NCI-H1105 (cell line): ENCODE measurements at places on chromosomes 2 and 18.

GRCh38 chr2:42424033-42424432 is 63.0 kb upstream of the COX7A2L start:
- DNase-seq: no peak

- no peak for DNase-seq
Measured at GRCh38 chr2:6806604-6807003, 59.1 kb downstream of the CMPK2 start.

- DNase-seq: no peak
Measured at GRCh38 chr2:241111440-241111805, 9.3 kb upstream of the MTERF4 start.

DNA sequence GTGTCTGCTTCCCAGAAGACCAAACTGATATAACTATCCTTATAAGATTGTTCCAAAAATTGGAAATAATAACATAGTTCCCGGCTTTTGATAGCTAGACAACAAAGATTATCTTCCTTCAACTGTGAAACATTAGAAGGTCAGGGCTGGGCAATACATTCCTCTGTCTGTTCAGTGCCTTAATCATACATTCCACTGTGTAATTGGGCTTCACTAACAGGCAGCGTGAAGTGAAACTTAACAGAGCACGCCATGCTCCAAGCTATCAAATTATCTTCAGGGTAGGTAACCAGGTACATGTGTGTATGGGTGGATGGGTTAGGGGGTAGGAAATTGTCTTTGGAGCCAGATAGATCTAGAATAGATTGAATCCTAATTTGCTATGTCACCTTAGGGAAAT is 23.5 kb upstream of the ARL5A start:
- no peak for DNase-seq

DNA sequence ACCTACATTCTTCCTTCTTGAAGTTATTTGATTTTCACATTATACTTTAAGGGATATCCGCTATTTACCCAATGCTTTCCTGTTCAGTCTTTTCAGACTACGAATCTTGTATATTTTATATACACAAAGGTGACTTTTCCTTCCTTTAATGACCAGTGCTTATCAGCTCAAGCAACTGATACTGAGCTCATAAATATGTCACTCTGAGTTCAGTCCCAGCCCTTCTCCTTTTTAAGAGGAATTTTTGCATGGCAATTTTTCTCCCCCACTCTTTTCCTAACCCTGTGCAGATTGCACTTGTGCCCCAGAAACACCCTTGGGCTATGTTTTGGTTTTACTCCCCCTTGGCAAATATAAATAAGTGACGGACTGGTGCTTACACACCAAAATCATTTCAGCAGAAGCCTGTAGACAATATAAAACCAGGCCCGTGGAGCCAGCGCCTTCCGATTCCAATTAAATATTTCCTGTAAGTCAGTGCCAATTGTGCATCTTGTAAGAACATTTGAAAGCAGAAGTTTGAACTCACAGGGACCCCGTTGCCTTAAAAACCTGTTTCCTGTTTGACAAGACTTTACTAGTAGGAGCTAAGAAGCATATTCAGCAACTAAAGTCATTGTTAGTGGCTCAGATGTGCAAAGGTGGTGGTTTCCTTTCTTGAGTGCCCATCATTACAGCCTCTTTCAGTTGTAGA is 66.3 kb upstream of the GATA6 start:
- DNase-seq: no peak

- no peak for DNase-seq
Measured at GRCh38 chr18:70116949-70117348, 88.5 kb downstream of the RTTN start.

- no peak for DNase-seq
Measured at GRCh38 chr2:157327200-157327599, 1.6 kb upstream of the ERMN start.

- DNase-seq: no peak
Measured at GRCh38 chr2:24774373-24774772, 18.8 kb downstream of the PTRHD1 start.

DNA sequence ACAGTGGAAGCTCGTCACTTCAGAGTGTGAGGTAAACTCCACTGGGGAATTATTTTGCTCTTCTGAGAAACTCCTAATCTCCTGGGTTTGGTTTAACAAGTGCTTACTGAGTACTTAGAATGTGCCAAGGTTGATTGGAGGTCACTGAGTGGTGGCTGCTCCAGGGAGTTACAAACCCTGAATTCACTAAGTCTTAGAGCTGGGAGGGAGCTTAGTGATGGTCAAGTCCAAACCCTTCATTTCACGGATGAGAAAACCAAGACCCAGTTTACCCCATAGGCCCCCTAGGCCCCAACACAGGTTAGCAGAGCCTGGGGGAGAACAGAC is 52.0 kb downstream of the SLC4A5 start:
- no peak for DNase-seq

DNA sequence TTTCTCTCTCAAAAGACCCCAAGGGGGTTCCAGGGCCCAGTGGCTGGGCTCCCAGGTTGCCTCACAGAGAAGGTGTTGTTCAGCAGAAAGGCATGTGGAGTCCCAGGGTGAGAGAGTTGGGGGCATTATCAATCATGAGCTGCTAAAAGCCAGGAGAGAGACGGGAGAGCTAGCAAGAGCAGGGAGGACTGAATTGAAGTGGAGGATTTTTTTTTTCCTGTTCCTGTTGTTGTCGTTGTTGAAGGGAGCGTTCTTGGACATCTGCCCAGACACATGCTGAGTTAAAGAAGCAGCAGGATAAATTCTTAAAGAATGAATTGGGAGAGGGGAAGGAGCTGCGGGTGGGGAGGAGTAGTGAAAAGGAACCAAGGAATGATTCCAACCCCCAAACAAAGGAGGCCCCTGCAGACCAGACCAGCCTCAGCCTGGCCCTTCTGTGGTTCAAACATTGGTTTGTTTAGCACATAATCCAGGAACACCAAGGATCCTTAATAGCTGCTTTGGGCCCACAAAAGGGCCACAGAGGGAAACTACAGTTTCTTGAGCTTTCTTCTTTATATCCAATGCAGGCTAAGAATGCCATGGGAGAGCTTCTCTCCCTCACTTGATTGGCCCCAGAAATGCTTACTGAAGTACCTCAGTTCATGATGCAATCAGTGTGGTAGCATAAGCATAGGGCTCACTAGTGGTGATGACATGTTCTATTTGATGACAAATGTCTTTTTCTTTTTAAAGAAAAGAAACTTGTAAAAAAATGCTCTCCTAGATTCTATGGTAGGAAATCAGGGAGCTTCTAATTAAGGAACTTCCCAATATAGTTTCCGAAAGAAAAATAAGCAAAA is 146.0 kb downstream of the SETBP1 start:
- peak; percentile 71 for DNase-seq

DNA sequence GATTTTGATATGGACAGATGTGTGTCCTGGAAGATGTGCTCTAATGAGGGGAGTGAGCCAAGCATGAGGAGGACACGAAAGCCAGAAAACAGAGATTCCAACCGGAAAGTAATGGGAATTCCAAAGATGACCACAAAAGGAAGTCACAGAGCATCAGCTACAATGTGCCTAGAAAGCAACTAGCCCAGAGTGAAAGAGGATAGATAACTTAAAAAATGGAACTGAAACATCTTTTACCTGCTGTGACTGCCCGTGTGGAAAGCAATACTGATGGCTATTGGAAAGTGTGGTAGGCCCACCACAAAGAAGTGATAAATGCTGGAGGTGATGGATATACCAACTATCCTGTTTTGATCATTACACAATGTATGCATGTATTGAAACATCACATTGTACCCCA is 21.6 kb downstream of the DNMT3A start:
- DNase-seq: no peak

GRCh38 chr18:29693334-29693733 is 1349.2 kb downstream of the DSC3 start:
- DNase-seq: no peak

DNA sequence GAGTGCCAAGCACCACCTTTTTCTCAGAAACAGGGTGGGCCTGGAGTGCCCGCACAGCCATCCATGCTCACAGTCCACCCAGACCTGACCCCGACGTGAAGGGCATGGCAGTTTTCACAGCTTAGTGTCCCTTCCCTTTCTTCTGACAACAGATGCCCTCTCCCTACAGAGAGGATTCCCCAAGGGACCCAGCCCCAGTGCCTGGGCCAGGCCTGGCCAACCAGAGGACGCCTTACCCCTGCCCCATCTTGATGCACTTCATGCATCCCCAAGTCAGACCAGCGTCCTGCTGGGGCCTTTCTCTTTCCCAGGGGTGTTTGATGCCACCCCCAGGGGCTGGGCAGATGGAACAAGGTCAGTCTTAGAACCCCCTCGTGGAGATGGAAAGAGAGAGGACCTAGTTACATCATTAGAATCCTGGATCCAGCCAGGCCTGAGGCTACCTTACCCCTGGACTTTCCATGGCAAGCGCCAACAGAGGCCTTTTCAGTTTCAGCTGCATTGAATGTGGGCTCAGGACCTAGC is 3.8 kb downstream of the ANKMY1 start:
- no peak for DNase-seq

DNA sequence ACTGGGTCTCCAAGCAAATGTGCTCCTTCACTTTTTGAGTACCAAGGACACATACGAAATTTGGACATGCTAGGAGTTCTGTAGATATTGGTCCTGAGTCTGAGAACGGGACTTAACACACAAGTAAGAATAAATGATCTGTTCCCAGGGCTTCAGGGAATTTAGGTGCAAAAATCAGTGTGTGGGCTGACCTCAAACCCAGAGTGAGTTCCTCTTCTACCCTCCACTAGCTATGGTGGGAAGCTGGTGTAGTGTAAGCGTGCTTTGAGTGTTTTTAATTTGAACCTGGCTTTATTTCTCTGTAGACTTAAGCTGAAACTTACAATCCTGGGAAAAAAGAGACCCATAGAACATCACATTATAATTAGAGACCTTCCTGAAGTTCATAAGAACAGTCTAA is 50.5 kb downstream of the MYO3B start:
- DNase-seq: no peak

- DNase-seq: no peak
Measured at GRCh38 chr2:133878326-133878725, 310.1 kb upstream of the NCKAP5 start.

- DNase-seq: no peak
Measured at GRCh38 chr2:42830922-42831574, 38.7 kb upstream of the HAAO start.

DNA sequence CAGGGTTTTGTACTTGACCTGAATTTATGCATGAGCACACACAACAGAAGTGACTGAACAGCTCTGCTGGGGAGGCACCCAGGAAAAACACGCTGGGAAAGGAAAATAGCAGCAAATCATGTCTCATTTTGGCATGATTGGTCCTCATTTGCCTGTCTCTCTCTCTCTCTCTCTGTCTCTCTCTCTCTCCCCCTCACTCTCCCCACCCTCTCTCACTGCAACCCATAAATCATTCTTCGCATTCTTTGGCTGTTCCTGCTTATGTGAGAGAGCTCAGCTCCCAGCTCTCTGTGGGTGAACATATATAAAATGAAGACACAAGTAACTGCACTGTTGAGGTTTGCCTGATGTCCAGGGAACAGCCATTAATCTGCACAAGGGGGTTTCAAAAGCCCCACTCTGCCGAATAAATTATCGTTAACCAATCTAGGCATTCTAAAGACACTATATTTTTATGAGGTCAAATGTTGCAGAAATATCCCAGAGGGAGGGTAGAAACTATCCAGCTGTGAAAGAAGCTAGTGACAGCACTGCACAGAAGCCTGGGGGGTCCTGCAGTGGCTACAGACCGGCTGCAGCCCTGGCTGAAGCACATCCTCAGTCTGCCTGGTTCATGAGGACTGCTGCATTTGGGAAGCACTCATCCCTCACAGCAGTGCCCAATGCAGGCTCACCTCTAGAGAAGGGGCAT is 260.3 kb downstream of the AFF3 start:
- peak; percentile 37 for DNase-seq

DNA sequence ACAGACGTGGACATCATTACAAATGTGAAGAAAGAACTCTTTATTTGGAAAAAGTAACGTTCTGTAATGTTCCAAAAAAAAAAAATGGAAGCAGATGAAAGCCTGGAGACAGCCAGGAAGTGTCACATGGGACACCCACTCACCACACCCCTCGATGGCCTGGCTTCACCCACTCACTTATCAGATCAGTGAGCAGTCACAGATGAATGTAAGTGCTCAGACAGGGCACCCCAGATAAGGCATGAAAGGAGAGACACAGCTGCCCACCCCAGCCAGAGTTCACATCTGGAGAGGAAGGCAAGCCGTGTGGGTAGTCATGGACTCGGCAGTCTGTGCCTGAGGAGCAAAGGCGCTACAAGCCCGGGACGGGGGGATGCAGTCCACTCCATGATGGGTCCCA is 105.2 kb downstream of the SEPTIN10 start:
- DNase-seq: no peak

- no peak for DNase-seq
Measured at GRCh38 chr2:239193925-239194677, 206.7 kb downstream of the HDAC4 start.

- no peak for DNase-seq
Measured at GRCh38 chr2:10385501-10385900, 62.6 kb downstream of the ODC1 start.

DNA sequence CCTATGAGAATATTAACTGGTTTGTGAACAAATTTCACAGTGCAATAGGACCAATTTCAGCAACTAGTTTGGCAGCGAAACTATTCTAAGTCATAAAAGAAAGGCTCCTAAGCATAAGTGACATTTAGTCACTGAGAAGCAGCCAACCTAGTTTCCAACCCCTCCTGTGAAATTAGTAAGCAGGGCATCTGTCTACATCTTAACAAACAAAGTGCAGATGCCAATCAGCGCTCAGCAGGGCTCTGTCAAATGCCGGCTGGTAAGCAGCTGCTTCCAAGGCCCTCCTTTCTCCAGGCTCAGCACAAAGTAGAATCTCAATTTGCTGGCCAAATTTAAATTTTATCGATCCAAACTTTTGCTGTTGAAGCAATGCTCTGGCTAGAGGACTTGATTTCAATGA is 124.7 kb downstream of the ICOS start:
- DNase-seq: no peak

DNA sequence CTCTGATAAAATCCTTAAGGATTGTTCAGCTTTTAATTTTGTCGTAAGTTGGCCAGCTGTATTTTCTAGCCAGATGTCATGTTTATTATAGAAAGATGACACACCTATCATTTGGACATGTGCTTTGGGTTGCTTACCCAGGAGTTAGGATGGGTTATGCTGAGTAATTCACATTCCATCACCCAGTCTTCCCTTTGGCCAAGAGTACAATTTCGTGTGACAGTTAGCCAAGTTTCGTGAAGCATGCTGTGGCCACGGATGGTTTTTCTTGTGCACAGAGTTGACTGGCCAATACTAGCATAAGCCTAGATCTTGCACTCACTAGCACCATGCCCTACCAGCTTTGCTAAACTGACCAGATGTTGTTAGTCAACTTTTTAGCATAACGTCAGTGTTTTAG is 5.8 kb downstream of the MAPRE3 start:
- no peak for DNase-seq

GRCh38 chr2:72695676-72696075 is 130.2 kb downstream of the EXOC6B start:
- peak; percentile 16 for DNase-seq

GRCh38 chr2:51710222-51710621 is 678.3 kb upstream of the NRXN1 start:
- DNase-seq: no peak

DNA sequence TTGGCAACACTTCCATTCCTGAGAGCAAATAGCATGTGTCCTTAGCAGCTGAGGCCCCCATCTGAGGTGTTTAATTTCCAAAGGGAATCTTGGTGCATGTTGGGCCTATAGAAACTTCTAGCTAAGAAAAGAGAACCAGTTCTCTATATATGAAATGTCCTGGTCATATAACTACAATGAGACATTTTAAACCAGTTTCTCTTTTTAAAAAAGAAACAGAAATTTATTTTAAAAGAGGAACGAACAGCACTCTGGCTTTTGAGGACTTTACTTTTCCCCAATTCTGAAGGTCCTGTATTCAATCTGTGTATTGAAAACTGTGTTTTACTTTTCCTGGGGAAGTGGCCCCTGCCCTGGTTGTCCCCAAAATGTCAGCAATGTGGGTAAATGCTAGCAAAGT is 309.5 kb upstream of the STON1 start:
- DNase-seq: no peak
